ENCODE measurements at places on chromosomes 12 and 14.

DNA sequence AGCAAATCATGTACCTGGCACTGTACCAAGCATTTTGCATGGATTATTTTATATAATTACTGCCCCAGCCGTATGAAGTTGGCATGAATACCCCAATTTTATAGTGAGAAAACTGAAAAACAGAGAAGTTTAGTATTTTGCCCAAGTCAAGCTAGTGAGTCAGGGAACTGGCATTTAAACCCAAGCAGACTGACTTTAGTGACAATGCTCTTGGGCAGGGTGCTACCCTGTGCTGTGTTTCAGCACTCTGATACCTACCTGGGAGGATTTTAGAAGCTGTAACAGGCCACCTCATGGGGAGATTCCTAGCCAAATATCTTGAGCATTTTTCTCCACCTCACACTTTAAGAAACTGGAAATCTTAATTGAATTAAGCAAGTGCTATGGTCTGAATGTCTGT lies 98.1 kb upstream of the MAX start:
- no peak for DNase-seq

DNA sequence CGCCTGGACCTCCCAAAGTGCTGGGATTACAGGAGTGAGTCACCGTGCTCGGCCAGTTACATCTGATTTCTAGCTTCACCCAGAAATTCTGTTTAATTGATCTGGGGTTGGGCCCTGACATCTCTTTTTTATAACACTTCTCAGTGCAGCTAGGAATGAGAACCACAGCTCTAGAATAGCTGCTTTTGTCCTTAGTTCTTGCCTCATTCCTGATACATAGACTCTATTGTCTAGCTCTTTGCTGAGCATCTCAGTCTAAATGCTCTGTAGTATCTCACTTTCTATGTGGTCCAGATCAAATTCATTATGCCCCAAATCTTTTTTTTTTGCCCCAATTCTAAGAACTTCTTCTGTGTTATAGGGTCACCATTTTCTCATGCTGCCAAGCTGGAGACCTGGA lies 29.9 kb upstream of the FUT8 start:
- no peak for DNase-seq

DNA sequence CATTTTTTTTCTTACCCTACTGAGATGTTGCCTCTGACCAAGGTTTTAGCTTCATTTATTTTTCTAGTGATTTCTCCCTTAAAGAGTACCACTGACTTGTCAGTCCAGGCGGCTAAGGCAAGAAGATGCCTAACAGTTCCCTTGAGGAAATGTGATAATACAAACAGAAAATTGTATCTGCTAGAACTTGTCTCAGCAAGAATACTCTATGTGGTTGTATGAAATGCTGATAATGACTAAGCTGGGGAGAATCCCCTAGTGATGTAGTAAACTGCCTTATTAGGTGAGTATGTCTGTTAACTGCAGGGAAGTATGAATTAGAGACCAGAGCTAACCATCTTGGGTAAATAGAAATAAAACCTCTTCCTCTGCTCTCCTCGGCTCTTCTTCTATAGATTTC lies 6.7 kb downstream of the C12orf54 start:
- DNase-seq: no peak

DNA sequence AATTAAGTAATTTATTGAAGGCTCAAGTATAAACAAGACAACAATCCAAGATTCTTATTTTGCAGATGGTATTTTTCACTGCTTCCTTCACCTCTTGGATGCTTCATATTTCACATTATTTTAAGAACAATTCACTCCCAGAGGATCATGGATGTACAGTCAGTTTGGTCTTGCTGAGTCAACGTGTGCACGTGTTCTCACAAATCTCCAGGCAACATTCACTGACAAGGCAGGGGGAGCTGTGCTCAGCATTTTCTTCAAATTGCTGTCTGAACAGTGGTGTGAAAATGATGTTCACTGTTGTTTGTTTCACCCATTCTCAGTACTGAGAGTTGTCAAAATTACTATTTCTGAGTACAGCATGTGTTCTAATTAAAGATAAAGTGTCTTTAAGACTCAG lies 118.3 kb upstream of the SLC38A4 start:
- no peak for DNase-seq

- no peak for DNase-seq
Measured at GRCh38 chr14:64807551-64807950, 72.2 kb downstream of the SPTB start.

DNA sequence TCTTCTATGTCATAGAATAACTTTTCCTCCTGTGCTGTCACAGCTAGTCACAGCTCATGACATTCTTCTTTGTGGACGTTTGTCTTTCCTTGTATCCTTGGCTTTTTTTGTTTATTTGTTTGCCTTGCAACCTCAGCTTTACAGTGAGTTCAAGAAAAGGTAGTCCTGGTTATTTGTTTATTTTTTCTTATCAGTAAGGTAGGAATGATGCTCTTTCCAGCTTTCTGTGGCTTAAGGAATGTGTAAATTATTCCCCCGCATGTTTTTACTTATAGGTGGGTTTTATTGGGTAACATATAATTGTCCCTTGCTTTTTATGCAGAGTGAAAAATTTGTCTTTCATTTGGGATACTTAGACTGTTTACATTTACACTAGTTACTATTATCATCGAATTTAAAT lies 1673.6 kb upstream of the FLRT2 start:
- no peak for DNase-seq

- no peak for DNase-seq
Measured at GRCh38 chr14:29637411-29637810, 290.2 kb downstream of the PRKD1 start.

- no peak for DNase-seq
Measured at GRCh38 chr12:53735556-53735955, 8.3 kb upstream of the CALCOCO1 start.
